Right lung (tissue), 10 donors: ENCODE measurements at places on chromosomes 7 and 10.

DNA sequence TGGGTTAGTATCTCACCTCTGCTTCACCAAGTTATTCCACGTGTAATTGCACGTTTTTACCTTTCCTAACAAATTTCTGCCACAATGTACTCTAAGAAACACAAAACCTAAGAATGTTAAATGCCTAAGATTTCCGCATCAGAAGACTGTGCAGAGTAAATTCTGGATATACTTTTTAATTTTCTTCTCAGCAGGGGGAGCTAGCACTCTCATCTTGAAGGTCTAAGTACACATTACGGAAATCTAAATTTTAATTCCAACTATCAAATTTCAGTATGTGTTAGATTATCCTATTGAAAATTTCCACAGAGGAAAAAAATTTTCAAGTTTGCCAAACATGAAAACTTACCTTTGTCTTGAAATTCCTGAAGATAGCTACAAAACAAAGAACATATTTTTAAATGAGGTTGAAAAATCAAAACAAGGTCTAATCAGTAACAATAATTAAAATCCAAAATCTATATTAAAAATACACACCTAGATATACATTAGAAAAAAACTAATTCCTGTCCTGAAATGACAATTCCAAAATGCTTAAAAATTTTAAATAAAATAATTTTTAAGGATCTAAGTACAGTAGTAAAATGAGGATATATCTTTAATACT is 10.5 kb downstream of the SKAP2 start:
- DNase-seq: peak; percentile 68

DNA sequence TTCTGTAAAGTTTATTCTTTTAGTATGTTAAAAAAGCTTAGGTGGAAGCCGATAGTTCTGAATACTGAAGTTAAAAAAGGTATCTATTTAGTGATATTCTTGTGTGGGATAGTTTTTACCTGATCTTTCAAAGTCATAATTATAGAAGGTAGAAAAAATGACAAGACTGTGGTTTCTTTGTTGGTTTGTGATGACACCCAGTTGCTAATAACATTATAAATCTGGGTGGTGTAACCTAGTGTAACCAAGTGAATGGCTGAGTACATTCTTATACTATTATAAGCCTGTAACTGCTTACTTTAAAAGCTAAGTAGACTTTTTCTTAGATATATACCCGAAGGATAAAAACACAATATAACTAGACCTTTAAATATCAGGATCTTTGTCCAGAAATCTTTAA is 2.3 kb downstream of the CDK13 start:
- no peak for DNase-seq

DNA sequence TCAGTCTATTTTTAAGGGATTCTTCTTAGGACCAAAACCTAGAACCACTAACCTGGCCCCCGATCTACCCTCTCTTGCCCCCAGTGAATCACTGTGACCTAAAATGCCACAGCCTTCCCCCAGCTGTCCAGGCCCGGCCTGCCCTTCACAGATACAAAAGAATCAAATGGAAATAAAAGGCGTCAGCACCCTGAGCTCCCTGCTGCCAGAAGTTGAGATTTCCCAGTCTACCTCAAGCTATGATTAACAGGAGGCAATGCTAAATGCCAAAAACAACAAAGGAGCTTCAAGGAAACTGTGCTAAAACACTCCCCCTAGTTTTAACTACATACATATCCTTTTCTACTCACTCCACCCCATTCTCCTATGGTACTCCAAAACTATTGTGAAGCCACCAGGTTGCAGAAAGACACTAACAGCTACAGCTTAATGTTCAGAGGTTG is 67.8 kb downstream of the GSAP start:
- no peak for DNase-seq

DNA sequence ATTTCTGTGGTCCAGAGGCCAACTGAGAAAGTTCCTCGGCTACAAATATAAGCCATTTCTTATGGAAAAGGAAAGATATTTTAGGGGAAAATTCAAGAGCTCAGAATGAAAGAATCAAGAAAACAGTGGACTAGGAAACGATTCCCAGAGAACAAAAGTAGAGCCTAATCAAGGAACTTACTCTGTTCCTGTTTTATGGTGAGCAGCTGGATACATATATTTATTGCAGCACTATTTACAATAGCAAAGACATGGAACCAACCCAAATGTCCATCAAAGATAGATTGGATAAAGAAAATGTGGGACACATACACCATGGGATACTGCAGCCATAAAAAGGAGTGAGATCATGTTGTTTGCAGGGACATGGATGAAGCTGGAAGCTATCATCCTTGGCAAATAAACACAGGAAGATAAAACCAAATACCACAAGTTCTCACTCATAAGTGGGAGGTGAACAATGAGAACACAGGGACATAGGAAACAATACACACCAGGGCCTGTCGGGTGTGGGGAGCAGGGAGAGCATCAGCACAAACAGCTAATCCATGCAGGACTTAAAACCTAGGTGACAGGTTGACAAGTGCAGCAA is 298.7 kb downstream of the THSD7A start:
- no peak for DNase-seq

DNA sequence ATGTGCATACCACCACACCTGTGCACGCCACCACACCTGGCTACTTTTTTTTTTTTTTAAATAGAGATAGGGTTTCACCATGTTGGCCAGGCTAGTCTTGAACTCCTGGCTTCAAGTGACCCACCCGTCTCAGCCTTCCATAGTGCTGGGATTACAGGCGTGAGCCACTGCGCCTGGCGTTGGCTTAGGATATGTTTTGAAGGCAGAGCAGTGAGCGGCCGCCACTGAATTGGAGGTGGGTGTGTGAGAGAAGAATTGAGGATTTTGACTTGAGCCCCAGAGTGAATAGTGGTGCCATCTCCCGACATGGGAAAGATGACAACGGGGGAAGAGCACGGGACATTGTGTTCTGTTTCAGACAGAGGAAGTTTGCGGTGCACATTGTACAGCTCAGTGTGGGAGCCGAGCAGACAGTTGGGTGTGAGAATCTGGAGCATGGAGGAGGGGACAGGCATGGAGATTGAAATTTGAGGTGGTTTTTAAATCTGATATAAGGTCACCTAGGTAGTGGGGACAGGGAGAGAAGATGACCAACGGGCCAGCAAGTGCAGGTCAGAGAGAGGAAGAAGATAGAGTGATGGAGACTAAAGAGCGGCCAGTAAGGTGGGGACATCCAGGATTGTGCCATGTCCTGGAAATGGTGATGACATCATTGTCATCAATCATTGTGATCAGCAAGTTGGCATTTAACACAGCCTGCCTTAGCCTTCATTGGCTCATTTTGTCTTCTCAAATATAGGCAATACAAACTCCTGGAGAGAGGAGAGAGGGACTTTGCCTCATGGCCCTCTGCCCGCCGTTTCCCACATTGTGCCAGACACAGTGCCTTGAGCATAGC is 35.8 kb downstream of the VWA2 start:
- DNase-seq: no peak

GRCh38 chr10:102629661-102630614 is 14.3 kb upstream of the TRIM8 start:
- no peak for DNase-seq

- DNase-seq: no peak
Observed at GRCh38 chr10:125217990-125218675, 57.8 kb upstream of the CTBP2 start.

DNA sequence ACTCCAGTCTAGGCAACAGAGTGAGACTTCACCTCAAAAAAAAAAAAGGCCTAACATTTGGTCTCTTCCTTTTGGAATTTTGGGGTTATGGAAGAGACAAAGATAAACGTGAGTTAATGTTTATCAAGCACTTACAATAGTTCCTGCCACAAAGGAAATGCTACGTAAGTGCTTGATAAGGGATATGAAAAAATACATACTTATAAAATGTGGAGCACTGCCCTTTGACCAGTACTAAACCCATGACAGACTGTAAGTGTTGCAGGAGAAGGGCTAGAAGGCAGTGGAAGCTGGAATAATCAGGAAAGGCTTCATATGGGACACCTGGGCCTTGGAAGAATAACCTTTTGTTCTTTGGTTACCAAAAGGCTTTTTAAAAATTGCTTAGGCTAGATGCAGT is 25.5 kb downstream of the TMEM248 start:
- DNase-seq: no peak

DNA sequence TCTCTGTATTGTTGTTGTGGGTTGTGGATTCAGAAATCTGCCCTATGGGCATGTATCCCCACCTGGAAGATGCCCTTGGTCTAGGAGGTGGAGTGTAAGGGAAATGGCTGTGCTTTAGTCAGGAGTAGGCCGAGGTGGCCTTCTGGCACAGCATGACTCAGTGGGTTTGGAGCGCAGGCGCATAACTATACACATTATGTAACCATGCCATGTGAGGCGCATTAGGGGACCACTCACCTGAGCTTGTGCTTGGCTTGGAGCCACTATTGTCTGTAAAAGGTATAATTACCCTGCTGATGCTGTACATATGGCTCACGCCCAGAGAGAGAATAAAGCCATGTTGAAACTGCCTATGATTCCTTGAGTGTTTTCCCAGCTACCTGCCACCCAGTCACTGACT is 20.6 kb upstream of the ADAMTS14 start:
- DNase-seq: no peak
